SIG-M5 (cell line): ENCODE measurements at places on chromosomes 7 and 10.

- no peak for DNase-seq
Measured at GRCh38 chr10:130048081-130048480, 62.5 kb downstream of the C10orf143 start.

GRCh38 chr7:86956567-86956966, 102.9 kb downstream of the ELAPOR2 start:
- no peak for DNase-seq

GRCh38 chr7:138014686-138015085, 12.8 kb upstream of the CREB3L2 start:
- DNase-seq: no peak

GRCh38 chr7:73770860-73771670, 995 bp upstream of the CLDN3 start:
- no peak for DNase-seq

GRCh38 chr10:122780391-122780790, 65.3 kb downstream of the CUZD1 start:
- no peak for DNase-seq

DNA sequence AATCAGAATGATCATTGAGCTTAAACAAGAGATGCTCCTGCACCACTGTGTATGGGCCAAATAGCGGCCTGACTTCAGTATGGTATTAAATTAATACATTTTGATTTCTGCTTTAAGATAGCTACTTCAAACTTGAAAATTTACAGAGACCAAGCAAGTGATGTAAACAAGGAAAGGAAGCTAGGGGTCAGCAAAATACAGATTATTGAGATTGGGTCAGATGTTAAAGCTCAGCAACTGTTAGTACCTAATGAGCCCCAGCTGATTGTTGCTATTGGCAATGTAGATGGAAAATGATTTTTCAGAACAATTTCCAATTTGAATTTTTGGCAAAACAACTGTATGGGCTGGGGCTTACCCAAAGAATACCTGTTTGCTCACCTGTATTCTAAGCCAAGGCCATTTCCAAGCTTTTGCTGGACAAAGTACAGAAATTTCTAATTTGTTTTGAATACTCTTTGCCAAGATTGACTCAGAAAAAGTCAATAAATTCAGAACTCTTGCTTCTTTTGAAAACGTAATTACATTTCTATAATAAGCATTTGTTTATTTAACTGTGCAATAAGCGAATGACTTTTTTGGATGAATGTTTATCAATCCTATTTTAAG, 23.0 kb upstream of the DLD start:
- DNase-seq: no peak

GRCh38 chr10:22805304-22805703, 90.9 kb upstream of the PIP4K2A start:
- DNase-seq: no peak

DNA sequence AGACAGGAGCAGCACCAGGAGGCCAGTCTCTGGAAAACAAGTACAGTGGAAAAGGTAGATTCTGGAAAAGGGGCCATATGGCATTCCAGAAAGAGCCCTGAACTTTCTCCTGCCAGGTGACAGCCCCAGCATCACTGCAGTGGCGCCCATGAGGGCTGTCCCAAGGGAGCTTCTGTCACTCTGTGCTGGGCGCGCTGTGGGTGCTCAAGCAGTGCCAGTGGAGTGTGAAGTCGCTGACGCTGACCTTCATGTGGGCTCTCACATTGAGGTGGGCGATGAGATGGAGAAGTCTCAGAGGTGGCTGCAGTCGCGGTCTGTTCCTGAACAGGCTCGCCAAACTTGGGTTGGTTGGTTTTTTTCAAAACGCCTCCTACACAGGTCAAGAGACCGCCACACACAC, 38.2 kb downstream of the FKBP6 start:
- DNase-seq: no peak

DNA sequence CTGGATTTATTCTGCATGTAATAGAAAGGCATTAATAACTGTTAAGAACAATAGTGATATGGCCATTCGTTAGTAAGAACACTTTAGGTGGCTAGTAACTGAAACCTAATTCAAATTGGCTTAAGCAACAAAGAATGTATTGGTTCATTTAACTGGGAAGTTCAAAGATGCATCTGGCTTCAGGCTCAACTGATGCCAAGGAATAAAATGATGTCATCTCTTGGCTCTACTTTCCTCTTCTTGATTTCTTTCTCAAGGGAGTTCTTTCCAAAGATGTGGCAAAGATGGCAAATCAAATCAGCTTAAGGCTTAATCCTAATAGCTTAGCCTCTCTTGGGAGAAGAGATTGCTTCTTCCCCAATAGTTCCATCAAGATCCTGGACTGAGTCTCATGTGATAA, 51.6 kb downstream of the PIK3CG start:
- DNase-seq: no peak

DNA sequence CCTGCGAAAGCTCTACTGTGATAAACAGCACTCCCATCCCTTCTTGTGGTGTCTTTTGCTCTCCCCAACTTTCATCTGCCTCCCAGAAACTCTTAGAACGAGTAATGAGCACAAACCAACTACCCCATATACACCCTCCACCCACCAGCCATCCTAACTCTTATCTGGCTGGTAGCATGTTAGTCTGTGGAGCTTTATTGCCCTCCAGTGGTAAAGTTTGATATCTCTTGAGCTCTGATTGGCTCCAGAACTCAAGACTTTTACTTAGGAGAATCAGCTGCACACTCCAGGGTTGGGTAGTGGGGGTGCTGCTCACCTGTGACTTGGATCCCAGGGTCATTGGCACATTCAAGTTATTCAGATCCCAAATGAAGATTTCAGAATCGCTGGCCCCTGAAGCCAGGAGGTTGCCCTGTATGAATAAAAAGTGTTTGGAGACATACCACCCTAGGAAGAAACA, 10.9 kb downstream of the SEC31B start:
- no peak for DNase-seq

DNA sequence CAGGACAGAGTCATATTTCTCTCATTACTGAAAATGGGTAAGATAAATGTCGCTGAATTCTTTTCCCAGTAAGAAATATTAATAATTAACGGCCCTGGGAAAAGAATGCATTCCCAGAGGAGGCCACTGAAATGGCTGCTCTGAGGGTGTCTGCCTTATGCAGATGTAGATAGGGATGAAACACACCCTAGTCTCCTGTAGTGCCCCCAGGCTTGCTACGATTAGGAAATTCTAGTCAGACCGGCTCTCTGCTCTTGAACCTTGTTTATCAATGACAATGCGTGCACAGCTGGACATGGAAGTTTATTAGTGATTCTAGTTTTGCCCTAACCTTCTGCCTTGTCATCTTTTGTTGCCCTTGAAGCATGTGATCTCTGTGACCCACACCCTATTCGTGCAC, 291.1 kb downstream of the ZNF248 start:
- DNase-seq: no peak

DNA sequence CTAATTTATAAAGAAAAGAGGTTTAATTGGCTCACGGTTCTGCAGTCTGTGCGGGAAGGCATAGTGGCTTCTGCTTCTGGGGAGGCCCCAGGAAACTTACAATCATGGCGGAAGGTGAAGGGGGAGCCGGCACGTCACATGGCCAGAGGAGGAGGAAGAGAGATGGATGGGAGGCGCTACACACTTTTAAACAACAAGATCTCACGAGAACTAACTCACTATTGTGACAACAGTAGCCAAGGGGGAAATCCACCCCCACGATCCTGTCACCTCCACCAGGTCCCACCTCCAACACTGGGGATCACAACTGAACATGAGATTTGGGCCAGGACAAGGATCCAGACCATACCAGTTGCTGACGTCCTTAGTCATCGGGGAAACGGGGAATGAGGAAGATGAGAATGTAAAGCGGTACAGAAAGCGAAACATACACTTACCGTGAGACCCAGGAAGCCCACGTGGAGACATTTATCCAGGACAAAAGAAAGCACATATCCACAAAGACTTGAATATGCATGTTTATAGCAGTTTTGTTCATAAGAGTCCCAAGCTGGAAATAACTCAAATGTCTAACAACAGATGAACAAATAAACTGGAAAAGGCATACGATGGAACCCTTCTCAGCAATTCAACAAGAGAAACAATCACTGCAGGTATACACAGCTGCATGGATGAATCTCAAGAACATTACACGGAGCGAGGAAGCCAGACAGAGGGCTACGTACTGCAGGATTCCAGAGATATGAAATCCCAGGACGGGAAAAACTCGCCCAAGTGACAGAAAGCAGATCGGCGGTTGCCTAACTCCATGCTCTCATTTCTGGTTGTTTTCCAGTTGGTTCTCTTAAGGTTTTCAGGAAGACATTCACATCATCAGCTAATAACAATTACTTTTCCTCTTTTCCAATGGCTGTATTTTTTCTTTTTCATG, 26.2 kb upstream of the INPP5A start:
- DNase-seq: no peak

DNA sequence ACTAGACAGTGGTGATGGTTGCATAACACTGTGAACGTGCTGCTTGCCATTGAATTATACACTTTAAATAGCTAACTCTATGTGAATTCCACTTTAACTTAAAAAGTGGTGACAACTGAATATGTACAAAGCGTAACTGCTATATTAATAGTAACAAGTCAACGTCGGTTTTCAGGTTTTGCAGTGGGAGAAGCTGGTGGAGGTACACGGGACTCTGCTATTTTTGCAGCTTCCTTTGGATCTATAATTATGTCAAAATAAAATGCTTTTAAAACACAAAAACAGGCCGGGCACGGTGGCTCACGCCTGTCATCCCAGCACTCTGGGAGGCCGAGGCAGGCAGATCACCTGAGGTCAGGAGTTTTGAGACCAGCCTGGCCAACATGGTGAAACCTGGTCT, 21.0 kb downstream of the AP5Z1 start:
- no peak for DNase-seq

- DNase-seq: no peak
Measured at GRCh38 chr10:71975871-71976725, 11.9 kb downstream of the CHST3 start.

DNA sequence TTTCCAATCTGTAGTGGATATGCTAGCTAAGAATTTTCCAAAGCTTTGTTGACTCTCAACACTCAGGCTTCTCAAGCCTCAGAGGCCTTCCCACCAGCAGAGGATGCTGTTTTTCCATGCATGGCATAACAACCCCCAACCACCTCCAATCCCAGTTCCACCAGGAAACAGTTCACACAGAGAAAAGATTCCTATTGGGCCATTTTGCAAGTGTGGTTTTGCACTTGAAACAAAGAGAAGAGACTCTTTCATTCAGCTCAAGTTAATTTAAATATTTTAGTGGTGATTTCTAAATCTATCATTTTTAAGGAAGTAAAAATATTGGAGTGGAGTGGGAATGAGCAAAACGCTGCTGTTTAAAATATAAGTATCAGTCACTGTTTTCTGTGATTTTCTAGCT, 105.6 kb upstream of the COL1A2 start:
- DNase-seq: no peak

DNA sequence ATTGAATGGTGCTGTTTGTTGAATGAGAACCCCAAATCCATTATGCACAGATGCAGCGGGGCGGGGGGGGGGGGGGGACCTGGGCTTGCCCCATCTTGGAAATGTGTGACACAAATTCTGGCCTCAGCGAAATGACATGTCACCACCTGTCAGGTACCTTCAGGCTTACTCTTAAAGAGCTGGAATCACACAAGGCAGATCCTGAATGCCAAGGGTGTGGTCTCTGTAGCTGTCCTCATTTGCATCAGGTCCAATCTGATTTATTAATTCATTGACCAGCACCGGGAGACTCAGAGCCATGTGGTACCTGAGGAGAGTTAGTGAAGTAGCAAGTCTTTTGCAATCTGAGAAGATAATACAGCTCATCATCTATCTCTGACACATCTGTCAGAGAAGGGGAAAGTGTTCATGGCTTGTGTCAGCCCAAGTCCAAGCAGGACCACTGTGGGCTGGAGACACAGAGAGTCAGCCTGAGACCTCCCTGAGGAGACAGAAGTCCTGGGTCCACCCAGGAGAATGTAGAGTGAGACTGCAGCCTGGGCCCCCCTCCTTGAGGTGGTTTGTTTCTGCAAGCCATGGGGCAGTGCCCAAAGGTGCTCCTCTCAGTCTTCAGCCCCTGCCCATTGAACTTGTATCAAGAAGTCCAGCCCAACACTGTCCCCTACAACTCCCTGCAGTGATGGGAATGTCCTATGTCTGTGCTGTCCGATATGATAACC, 46.7 kb downstream of the ADCYAP1R1 start:
- DNase-seq: no peak

DNA sequence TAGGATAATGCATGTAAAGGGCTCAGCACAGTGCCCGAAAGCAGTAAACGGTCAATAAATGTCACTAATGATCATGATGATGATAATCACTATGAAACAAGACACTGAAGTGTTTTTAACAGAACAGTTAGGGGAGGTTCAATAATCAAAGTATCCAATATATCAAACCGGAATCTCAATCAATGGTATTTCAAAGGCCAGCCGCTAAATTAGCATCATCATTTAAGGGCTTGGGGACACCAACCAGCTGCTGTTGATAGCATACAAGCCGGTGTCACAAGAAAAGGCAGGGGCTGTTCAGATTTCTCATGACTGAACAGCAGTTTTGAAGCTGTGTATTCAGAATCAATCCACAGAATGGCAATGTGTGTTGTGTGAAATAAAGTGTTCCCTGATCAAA, 316.0 kb upstream of the NPVF start:
- no peak for DNase-seq

- no peak for DNase-seq
Measured at GRCh38 chr7:44210107-44210506, 9.3 kb downstream of the YKT6 start.

DNA sequence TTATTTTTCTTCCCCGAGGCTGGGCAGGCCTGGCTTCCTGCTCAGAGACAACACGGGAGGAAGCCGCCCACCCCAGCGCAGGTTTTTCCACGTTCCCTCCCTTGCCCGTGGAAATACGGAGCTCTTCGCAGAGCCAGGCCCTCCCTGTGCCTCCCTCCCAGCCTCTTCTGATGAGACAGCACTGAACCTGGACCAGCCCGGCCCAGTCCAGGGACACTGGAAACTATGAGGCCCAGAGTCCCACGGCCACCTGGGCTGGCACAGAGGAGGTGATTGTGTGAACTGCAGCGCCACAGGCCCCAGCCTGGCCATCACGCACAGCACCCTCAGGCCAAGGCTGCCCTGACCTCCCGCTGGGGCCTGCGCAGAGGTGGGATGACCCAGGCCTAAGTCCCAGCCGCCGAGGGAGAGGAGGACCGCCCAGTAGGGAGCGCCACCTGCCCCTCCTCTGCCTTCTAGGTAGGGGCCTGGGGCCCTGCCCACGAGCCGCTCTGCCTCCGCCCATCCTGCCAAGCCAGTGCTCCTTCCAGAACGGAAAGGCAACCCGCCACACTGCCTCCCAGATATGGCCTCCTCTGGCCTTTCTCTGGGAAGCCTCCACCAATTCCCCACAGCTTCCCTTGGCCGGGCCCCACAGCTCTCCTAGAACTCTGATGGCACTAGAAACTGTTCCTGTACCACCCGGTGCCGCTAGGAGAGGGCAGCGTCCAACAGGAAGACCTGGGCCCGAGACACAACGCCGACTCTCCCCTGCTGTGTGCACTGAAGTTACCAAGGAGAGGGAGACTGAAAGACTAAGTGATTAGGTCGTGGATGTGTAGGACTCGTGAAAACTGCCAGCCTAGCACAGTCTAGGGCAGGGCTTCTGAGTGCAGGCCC, 57.2 kb downstream of the PROSER2 start:
- DNase-seq: no peak

DNA sequence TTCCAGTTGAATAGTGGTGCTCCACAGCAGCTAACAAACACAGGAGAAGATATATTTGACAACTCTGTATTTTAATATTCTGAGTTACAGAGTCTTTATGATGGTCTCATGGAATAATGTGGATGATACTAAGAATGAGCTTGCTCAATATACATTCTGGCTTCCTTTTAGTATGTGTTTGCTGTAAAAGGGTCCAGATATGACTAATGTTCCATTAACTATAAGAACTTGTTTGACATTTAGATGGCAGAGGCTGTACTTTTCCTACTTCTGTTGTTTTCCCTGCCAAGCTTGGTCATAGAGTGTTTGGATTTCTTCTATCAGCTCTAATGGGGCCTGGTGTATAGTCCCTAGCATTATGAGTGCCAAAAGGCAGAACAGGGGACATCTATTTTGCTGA, 61.5 kb upstream of the GPR22 start:
- DNase-seq: no peak
